ENCODE measurements at places on chromosomes 3 and 15.

- no peak for DNase-seq
Observed at GRCh38 chr3:39415983-39416382, 9.5 kb downstream of the RPSA start.

GRCh38 chr3:88149509-88150362, at the start of gene C3orf38:
C3orf38 (plus strand) TSS chr3:88149959; CDS start chr3:88150053, 94 bp downstream.
- DNase-seq: peak; percentile 78

DNA sequence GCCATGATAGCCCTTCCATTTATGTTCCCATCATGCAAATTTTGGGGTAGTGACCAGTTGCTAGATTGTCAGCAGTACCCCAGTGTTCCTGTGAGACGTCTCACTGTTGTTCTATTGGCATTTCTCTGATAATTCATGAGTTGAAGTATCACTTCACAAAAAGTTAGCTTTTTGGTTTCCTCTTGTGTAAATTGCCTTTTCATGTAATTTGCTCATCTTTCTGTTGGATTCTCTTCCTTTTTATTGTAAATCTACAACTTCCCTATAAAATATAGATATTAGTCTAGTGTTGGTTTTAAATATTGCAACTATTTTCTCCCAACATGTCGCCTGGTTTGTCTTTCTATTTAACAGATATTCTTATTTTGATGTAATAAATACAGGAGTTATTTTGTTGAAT, 7.5 kb upstream of the A4GNT start:
- DNase-seq: no peak

- no peak for DNase-seq
Observed at GRCh38 chr3:97720417-97720816, 44.1 kb upstream of the ARL6 start.

DNA sequence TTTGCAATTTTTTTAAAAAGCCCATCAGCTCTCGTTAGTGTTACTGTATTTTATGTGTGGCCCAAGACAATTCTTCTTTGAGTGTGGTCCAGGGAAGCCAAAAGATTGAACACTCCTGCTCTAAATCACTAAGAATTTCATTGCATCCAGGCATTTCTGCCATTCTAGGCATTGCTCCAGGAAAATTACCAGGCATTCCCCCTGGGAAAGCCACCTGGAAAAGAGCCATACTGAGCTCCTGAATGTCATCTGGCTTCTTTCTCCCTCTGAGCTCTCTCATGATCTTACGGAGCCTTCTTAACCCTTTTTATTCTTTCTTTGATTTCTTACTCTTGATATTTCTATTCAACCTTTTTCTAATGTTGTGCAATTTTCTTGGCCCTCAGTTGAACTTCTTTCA, 202.2 kb downstream of the DOCK3 start:
- no peak for DNase-seq

DNA sequence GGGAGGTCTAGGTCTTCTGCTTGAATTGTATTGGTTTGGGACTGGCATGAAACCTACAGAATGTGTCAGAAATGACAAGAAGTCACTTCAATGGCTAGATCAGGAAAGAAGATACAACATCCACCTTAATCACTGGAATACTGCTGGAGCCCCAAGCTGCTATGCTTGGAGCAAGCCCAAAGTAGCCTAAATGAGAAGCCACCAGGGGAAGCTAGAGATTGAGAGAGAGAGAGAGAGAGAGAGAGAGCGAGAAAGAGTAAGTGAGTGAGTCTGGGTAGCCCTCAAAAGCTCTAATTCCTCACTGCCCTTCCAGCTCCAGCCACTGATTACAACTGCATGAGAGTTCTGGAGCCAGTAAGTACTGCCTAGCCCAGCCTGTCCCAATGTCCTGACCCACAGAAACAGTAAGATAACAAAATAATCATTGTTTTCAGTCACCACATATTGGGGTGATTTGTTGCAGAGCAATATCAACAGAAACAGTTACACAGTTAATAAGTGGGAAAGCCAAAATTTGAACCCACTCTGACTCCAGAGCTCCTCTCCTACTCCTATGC, 529.2 kb upstream of the GOLIM4 start:
- no peak for DNase-seq

GRCh38 chr15:45425135-45425534, 46.8 kb upstream of the GATM start:
- DNase-seq: no peak

GRCh38 chr3:4355401-4356219, 52.4 kb downstream of the SETMAR start:
- DNase-seq: no peak

DNA sequence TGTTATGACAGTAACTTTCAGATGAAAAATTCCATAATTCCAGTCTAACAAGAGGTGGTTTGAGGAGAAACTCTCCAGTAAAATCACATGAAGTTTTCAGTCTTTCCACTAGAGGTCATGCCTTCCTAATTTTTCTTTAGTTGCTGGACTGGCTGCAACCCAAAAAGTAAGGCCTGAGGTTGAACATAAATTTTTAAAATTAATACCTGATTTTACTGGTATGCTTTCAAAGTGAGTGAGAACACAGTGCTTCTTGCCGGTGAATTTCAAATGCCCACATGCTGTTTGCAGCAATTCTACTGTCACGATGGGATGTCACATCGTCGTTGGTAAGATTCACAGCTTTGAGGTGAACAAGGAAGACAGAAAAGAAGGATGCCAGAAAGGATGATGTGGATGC, 89.0 kb upstream of the FGF12 start:
- DNase-seq: no peak

- no peak for DNase-seq
Observed at GRCh38 chr3:184556582-184557347, 4.8 kb upstream of the EPHB3 start.

DNA sequence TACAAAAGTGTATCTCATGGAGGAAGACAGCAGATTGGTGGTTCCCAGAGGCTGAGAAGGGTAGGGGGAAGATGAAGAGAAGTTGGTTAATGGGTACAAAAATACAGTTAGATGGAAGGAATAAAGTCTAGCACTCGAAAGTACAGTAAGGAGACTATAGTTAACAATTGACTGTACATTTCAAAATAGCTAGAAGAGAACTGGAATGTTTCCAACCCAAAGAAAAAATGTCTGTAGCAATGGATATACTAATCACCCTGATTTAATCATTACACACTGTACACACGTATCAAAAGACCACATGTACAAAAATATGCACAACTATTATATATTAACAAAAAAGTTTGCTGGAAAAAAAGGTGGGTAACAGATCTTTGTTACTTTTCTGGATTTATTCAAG, 57.3 kb downstream of the THRB start:
- no peak for DNase-seq

DNA sequence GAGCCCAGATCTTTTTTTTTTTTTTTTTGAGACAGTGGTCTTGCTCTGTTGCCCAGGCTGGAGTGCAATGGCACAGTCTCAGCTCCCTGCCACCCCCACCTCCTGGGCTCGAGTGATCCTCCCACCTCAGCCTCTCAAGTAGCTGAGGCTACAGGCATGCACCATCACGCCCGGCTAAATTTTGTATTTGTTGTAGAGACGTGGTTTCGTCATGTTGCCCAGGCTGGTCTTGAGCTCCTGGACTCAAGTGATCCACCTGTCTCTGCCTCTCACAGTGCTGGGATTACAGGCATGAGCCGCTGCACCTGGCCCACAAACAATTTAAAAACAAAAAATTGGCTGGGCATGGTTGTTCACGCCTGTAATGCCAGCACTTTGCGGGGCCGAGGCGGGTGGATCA, 22.6 kb upstream of the SLC6A6 start:
- no peak for DNase-seq

DNA sequence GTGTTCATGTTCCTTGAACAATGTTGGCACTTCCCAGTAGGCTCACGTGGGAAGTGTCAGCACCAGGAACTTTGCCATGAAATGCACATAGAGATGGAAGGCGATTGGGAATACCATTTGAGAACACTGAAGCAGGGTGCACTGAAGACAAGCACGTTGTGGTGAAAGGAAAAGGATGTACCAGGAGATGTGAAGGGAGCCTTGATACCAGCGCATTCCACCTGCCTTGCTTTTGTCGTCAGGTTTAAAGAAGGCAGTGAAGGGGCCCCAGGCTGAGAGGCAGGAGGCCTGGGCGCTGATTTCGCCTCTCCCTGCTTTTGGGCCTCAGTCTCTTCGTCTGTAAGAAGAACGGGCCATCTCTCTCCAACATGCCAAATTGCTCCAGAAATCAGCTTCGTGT, 194.5 kb upstream of the HES1 start:
- DNase-seq: no peak

DNA sequence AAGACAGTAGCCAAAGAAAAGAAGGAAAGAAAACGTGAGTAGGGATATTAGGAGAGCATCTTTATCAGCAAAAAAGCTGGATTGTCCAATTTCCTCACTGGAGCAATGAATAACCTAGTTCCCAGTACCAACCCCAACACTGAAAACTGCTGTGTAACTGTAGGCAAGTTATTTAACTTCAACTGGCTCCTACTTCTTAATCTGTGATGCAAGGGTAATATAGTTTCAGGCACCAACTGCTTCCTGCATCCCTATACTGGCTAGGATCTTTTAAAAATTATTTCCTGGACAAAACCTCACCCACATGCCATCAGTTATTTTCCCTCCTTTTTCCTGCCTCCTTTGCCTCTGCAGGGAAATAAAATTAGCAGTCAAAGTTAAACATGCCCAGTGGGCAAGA, 59.6 kb downstream of the ZBTB20 start:
- no peak for DNase-seq

- DNase-seq: peak; percentile 20
Observed at GRCh38 chr15:93209690-93210445, 120.9 kb upstream of the RGMA start.

DNA sequence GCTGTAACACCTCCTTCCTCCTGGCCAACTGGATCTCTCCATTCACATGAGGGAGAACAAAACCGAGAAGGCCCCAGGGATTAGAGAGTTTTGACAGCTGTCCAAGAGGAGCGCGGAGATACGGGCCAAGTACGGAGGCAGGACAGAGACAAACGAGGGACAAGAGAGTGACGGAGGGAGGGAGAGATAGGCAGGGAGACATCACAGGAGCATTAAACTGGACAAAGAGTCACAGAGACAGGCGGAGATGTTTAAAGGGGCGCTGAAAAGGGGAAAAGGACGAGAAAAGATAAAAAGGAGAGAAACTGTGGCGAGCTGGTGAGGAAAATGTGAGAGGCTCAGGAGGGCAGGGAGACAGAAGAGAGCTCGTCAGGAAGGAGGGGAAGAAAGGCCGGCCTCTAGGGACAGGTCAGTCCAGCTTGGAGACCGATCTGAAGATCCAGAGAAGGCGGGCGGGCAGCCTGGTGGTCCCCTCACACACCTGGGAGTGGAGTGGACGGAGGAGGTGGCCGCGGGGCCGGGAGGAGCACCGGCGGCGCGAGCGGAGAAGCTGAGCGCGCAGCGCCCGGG, 40.5 kb upstream of the ROPN1 start:
- no peak for DNase-seq

GRCh38 chr3:27590437-27591298, 106.5 kb upstream of the SLC4A7 start:
- no peak for DNase-seq

- no peak for DNase-seq
Observed at GRCh38 chr15:49023354-49023753, 22.9 kb downstream of the SECISBP2L start.

GRCh38 chr3:152317956-152318355, 49.2 kb downstream of the MBNL1 start:
- DNase-seq: no peak

- peak; percentile 82 for DNase-seq
Observed at GRCh38 chr3:66076861-66077470, 38.2 kb upstream of the MAGI1 start.

- DNase-seq: no peak
Observed at GRCh38 chr3:23785097-23785645, 20.6 kb upstream of the UBE2E1 start.

Data from fibroblast of skin of left biceps (primary cell).